ENCODE measurements at places on chromosomes 13 and 19.

DNA sequence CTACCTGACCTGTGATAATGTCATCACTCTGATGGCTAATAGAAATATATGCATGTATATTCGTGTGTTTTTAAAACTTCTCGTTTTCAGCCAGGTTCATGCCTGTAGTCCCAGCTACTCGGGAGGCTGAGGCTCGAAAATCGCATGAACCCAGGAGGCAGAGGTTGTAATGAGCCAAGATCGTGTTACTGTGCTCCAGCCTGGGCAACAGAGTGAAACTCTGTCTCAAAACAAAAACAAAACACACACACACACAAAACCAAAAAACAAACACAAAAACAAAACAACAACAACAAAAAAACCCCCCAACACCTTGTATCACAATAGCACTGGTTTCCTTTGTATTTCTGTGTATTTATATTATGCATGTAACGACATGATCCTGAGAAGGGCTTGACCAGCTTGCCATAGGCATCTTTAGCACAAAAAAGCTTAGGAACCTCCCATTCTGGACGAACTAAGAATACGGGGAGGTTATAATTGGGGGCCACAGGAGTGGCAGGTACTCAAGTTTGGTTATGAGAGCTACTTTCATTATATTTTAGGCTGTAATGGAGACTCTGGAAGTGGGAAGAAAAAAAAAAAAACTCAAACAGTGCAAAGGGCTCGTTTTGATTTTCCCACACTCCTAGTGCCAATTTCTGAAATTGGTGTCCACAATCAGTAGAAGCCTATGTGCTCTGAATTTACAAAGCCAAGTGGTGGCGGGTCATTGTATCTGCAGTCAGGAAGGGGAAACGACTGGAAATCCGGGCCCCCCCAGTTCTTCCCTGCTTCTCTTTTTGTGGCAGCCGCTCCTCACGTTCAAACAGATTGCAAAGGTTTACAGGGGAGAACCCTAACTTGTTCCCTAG lies 1.2 kb upstream of the ACP7 start:
- no peak for DNase-seq

- no peak for DNase-seq
Observed at GRCh38 chr13:107091428-107091827, 523.5 kb upstream of the ARGLU1 start.

- no peak for DNase-seq
Observed at GRCh38 chr19:1068009-1069001, 1.3 kb downstream of the ARHGAP45 start.

DNA sequence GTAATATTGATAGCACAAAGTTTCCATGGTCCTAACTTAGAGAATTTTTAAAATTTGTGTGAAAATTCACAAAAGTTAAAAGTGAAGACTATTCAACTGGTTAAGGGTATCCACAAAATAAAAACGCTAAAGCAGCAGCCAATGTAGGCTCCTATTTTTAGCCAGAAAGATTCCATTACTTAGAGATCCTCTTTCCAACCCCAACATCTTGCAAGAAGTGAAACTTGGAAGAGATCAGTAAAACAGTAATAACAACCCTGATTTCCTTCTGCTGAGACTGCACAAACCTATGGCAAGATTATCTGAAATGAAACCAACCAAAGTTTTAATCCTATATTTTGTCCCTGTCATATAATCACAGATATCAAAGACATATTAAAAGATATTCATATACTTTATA lies 8.5 kb downstream of the TBC1D4 start:
- no peak for DNase-seq

- DNase-seq: no peak
Observed at GRCh38 chr13:112057736-112058518, 9.0 kb upstream of the SOX1 start.

DNA sequence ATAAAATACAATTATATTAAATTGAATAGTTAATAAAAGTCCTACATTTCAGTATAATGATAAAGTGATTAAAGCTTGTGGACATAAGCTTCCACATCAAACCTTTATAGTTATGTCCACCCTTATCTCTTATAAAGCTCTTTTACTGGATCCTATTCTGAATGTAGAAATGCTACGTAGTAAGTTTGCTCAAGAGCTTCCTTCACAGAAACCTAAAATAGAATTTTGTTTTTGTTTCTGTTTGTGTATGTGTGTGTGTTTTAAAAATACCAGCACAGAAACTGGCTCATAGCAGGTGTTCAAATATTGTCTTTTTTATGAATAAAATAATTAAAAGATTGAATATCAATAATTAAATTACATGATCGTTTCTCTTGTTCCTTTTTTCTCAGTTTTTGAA lies 21.0 kb upstream of the UFM1 start:
- no peak for DNase-seq

DNA sequence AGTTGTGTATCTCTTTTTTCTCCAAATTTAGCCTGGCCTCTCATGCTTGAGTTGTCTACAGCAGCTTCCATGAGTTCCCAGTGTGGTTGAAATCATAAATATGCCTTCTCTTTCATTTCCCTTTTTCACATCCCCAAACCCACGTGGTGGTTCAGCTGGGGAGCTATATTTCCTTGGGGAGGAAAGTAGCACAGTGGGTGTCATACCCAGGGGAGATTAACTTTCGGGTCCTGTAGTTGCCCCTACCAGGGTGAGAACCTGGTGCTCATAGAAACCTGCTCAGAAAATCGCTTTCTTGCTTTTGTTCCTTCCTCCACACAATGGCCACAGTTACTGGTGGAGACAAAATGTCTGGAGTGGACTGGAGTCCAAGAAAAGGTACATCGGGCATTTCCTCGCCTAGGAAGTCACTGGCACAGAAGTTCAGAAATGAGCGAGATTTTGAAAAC lies 7.0 kb upstream of the LILRA4 start:
- no peak for DNase-seq

Data from HCEC 1CT (cell line).